ENCODE measurements at places on chromosomes 6 and 20.

DNA sequence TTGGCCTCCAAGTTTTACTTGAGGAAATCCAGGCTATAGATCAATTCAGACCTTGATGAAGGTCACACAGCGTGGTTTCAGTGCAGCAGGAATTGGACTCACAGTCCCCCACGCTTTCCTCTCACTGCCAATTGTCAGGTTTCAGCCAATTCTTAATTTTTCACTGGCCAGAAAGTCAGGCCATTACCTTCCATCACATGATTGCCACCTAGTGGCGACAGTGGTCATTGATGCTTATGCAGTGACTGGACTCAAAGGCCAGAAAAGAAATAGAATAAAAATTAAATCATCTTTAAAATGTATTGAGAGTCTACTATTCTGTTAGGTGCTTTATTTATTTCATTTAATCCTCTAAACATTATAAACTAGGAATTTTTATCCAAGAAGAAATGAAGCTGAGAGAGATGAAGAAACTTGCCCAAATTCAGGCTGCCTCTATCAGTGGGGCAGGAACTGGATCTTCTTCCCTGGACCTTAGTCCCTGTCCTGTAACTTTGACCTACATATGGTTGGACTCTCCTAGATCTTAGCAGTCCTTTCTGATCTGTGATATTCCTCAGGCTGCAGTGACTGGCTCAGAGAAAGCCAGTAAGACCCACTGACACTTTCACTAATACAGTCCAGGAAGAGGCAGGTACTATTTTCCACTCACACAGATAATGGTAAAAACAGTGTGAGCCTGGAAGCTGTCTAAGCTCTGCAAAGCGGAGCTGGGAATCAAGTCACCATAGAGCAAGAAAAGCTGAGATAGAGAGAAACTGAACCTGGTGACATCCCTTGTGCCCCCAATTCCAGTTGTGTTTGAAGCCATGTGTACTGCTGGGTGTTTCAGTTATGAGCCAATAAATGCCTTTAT lies 133.3 kb downstream of the ELOVL4 start:
- peak; percentile 21 for DNase-seq

GRCh38 chr6:133392641-133393040 lies 151.5 kb downstream of the EYA4 start:
- DNase-seq: no peak

DNA sequence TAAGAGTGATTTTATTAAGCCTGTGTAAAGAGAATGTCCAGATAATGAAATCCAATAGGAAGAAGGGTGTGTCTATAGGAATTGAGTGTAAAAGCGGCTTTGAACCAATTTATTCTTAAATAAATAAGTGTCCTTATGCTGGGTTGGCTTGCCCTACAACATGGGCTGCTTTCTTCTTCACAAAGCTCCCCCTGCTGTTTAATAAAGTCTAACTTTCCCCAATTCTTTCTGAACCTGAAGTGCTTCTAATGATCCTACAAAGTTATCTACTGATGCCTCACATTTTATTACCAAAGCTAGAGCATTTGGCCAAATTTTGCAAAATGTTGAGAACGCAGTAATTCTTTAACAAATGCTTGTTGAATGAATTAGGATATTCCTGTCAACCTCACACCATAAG lies 36.3 kb upstream of the SIRT5 start:
- DNase-seq: no peak

- no peak for DNase-seq
Measured at GRCh38 chr20:63560333-63560805, 6.4 kb downstream of the FNDC11 start.

DNA sequence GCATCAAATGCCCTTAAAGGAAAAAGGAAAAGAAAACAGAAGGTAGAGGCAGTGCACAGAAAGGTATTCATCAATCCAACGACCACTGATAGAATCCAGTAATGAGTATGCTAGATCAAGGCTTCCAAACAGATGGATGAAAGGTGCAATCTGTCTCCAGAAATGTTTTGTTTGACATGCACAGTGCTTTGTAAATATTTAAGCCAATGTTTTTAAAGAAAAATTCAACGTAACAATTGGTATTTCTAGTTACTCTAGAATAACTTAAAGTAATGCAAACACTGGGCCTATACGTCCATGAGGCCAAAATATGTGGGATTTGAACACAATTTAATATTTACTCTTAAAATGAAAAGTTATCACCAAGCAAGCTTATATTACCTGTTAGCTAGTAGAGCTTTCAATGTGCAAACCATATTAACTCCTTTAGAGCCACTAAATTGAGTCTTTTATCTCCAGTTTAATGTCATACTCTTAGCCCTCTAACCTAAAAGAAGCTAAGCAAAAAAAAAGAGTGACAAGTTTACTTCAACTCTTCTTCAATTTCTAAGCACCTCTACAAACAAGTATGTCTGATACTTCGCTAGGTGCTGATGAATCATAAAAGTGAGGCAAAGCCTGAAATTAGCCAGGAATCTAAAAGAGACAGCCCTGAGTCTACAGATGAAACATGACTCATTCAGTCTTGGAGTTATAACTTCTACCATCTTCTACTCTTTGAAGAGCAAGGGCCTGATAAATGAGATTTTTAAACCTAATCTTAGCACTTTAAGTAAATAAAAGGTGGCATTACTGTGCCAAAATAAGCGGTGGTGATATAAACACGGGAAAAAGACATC lies 169.8 kb downstream of the PTPRK start:
- DNase-seq: no peak

- DNase-seq: no peak
Measured at GRCh38 chr6:163226181-163226835, 188.2 kb upstream of the QKI start.

- DNase-seq: no peak
Measured at GRCh38 chr6:138176652-138177232, 15.0 kb downstream of the ARFGEF3 start.

DNA sequence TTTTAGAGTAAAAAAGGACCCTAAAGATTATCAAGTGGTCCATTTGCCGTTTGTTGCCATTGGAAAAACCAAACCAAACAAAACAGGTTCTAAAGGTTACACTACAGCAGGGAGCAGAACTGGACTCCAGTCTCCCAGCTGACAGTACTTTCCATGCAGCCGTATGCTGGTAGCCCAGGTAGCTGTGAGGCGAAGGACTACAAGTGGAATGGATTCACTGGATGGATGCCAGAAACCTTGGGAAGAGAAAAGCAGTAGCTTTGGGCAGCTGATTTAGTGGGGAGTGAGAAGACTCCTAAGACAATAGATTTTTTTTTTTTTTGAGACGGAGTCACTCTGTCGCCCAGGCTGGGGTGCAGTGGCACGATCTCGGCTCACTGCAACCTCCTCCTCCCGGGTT lies 88.3 kb downstream of the SASH1 start:
- DNase-seq: no peak

DNA sequence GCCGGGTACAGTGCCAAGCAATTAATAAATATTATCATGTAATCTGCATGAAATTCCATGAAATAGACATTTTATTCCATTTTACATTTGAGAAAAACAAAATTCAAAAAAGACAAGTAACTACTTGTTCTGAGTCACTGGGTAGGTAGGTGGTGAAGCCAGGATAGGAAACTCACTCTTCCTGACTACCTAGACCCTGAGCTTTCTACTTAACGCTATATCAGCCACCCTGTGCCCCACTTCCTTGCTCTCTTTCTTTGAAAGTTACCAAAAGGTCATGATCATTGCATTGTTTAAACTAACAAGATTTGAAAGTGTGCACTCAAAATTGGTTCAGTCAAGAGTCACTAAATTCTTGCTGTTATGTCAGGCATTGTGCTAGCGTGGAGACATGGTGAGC lies 235.7 kb downstream of the CD83 start:
- DNase-seq: no peak

DNA sequence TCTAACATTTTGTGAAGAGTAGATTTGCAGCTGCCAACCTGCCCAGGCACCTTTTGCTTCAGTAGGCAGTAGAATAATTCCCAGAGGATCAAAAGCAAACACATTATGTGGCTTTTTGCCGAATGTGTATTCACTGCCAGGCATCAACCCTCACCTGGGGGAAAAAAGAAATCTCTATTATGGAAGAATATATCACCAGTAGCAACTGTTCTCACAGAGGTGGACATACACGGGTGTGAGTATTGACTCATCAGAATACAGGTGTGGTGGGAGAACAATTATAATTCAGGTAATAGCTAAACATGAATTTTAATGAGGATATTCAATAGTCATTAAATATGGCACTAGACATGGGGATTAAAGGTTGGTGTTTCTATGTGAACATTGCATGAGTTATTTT lies 910.7 kb downstream of the TFAP2A start:
- DNase-seq: no peak

DNA sequence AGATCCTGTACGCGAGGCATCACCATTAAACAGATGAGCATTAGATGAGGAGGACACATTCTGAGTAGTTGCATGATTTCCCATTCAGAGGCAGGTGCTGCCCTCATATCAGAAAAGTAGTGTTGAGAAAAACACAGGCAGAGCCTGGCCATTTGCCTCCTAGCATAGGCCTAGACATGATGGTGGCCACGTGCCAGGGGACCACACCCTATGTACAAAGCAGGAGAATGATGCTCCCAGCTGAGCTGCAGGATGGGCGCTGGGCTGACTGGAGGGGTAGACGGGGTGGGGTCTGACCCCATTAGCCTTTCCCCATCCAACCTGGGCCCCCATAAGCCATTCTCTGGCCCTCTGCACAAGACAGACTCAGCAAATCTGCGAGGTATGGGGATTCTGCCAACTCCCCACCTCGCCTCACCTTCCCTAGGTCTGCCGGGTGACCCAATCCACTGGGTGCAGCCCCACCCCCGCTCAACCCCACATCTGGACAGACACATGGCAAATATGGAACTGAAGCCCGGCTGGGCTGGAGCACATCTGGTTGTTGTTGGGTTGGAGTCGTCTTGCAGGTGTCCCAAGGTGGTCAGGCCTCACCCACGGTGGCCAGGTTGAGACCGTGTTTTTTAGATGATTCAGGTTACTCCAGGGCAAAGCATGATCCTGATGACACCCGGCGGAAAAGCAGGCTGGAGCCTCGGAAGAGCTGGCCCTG lies 13.9 kb downstream of the PI16 start:
- DNase-seq: no peak

GRCh38 chr6:82249381-82250253 lies 2.1 kb upstream of the IBTK start:
- no peak for DNase-seq

GRCh38 chr20:12435268-12435667 lies 517.6 kb downstream of the BTBD3 start:
- no peak for DNase-seq

DNA sequence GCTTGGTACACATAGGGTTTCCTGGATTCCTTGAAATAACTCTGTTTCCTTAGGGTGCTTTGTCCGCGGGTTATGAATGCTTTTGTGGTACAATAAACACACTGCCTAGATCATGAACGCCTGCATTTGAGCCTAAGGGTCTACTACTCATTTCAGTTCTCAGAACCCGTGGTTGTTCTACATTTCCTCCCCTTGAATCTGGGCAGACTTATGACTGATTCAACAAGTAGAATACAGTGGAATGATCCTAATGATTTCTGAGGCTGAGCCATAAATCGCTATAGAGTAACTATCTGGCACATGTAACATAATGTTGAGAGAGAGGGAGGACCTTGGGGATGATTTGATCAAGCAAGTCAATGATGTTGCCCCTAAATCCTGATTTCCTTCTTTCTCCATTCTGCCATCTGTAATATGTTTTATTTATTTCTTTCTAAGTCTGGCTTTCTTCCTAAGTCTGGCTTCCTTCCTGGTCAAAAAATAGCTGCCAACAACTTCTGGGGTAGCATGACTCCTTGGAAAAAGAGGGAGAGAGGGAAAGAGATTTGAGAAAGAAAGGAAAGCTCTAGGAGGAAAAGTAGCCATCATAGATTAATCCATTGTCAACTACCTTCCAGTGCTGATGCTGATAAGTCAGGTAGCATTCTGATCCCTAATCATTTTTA lies 23.0 kb downstream of the ABRACL start:
- no peak for DNase-seq
